ENCODE measurements at places on chromosomes 12 and 14.

- no peak for DNase-seq
These were observed 22.2 kb downstream of the CYP46A1 start for GRCh38 chr14:99706107-99706900.

DNA sequence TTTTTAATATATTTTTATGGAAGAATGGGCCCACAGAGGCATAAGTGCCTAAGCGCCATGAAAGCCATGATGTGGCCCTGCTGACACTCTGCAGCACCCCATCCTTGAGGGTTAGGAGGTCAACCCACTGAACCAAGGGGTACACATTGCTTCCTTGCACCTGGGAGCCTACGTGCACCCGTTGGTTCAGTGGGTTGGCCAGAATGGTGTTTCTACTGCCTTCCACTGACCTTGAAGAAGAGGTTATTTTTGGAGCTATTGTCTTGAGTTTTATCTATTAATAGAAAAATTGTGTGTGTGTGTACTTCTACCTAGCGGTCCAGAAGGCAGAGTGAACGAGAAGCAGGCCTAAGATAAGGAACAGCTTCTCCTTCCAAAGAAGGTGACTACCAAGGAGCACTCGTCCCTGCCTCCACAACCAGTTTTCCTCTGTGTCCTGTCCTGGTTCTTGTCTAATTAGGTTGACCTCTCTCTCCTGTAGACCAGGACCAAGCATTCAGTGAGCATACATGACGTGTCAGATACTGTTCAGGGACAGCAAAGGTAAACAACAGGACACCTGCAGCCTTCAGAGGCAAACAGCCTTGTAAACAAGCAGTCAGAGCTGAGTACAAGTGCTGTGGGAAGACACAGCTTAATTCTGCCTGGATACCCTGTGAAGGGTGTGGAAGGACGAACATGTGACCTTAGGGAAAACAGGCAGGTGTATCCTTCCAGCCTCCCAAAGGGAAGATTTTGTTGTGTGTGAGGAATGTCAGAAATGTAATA is 30.4 kb upstream of the PLEK2 start:
- DNase-seq = no peak

GRCh38 chr12:102763471-102763870 is 153.6 kb downstream of the PAH start:
- DNase-seq = no peak

- no peak for DNase-seq
These were observed 201.1 kb upstream of the RGS6 start for GRCh38 chr14:71731096-71731495.

GRCh38 chr14:40123816-40124215 is 691.6 kb upstream of the FBXO33 start:
- DNase-seq = no peak

GRCh38 chr12:4579305-4580102 is 17.5 kb downstream of the DYRK4 start:
- DNase-seq = peak; percentile 6

DNA sequence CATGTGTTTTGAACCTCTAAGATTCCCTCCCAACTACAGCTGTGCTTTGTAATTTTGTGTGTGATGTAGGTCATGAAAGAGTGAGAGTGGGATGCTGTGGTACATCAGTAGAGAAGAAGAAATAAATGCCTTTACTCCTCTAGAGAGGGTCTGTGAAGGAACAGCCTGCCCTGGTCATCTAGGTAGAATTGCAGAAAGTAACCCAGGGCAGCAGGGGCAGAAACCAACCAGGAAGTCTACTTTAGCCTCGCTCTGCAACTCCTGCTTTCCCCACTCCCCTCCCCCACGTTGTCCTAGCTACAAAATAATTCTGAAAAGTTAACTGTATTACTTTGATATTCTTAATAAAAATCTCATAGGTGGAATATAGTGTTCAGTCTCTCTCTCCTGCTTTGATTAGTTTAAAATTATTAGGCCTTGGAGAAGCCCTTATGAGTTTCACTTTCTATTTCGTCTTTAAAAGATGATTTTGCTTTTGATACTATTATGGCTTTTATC is 7.5 kb downstream of the TBK1 start:
- no peak for DNase-seq

- no peak for DNase-seq
These were observed 5.6 kb upstream of the OR6C76 start for GRCh38 chr12:55420307-55420962.

- DNase-seq = no peak
These were observed 7.9 kb downstream of the TAS2R13 start for GRCh38 chr12:10901427-10901826.

DNA sequence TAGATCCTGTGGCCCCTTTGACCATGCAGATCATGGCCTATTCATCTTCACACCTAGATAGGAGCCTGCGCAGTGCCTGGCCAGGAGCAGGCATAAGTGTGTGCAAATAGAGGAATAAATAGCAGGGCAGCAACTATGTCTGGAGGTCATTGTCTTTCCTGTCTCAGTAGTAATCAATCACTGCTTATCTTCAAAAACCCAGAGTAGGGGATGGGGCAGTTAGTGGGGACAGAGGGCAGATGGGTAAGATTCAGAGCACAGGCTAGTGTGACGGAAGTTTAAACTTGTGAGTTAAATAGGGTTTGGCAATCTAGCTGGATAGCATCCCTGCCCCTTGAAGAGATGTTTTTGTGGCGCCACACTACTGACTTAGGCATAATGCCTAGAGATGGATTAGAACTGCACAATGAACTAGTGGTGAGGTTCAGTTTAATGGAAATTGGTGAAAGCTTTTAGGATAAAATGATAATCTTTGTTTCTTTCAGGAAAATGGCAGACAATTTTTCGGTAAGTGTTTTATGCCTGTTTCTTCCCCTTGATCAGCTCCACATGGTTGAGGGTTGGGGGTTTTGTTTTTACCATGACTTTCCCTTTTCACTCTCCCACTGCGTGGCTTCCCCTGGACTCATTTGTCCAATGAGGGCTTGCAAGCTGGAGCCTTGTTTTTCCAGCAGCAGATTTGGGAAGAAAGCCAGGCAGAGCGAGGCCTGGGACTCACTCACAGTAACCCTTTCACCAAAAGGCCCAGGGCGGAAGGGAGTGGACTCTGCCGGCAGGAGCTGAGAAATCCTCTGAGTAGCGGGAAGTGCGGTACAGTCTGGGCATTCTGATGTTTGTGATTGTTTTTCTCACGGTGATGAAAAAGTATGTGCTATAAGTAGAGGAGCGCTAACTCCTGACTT is 8.1 kb downstream of the LGALS3 start:
- no peak for DNase-seq

DNA sequence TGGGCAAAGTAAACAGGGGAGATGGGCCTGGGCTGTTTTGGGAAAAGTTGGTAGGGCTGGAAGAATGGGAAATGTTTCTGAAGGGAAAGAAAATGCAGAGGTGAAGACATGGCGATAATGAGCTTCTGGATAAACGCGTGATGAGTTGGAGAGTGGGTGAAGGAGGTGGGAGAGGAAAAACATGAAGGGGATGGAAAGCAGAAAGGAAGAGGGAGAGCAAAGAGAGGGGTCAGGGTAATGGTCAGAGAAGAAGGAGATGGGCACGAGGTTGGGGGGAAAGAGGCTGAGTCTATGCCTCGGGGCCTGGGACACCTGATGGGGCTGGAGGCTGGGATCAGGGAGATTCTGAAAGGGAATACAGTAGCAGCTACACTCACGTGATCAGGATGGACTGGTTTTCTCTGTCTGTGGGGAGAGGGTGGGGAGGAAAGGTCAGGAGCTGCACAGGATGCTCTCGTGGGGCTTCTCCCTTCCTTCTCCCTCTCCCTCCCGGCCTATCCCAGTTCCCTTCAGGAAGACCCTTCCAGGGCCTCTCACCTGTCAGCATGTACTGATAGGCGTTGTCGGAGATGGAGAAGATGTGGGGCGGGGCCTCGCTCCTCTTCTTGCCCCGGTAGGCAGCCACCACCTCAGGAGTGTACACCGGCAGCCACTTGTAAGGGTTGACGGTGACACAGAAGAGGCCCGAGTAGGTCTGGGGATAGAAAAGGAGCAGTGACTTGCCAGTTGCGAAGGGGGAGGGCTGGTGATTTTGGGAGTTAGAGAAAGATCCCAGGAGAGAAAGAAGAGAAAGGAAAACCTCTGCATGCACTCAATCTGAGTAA is 3.1 kb downstream of the MYH7 start:
- DNase-seq = no peak

GRCh38 chr14:61765225-61765943 is 3.2 kb downstream of the SNAPC1 start:
- DNase-seq = no peak

DNA sequence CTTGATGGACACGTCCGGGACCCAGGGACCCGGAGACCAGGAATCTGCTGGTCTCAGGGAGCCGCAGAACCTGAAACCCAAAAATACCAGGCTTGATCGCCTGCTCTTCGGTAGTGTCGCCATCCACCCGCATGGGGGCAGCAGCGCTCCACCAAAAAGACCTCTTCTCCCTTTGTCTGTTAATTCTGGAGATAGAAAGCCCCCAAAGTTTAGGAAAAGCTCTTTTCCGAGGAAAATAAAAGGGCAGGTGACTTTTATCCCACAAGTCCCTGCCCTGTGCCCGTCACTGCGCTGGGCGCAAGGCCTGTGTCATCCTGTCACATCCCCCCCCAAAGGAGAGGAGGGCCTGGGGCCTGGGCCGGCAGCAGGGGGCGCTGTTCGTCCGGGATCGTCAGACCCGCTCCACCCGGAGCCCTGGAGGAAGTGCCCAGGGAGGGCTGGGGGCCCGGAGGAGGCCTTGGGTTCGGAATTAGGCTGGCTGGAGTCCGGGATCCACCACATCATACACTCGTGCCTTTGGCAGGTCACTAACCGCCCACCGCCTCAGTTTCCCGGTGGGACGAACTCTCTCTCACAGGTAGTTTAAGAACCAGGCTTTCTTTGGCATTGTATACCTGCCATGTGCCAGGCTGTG is 31.9 kb downstream of the DAD1 start:
- peak; percentile 77 for DNase-seq

DNA sequence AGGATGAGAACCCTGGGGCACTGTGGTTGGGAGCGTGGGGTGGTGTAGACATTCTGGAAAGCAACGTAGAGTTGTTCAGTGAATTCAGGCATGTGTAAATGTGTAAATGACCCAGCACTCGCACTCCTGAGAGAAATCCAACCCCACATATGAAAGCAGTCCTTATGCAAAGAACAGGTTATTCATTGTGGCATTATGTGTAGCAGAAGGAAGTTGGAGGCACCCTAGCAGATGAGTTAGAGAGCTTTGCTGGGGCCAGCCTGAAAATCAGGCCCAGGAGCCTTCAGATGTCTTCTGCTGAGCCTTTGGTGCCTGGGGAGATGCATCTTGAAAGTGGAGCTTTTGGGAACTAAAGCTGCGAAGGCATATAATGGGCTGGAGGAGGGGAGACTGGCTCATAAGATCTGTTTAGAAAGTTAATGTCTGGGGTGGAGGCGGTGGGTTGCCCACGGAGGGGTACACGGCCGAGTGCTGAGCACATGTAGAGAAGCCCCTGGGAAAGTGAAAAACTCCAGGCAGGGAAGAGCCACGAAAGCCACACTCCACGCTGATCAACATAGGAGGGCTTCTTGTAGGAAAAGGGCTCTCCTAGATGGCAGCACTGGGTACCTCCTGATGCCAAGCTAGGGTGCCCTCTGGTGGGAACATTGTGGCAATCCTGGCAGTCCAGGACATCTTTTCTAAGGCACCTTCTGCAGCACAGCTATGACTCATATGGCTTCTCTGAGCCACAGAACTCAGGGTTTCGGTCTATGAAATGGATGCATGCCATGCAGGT is 6.0 kb upstream of the KRT83 start:
- peak; percentile 97 for DNase-seq

- DNase-seq = no peak
These were observed 782.5 kb downstream of the C12orf50 start for GRCh38 chr12:87246726-87247125.

GRCh38 chr14:61475316-61475715 is 153.9 kb downstream of the PRKCH start:
- DNase-seq = peak; percentile 80

GRCh38 chr14:37437490-37437889 is 157.6 kb downstream of the FOXA1 start:
- no peak for DNase-seq

- no peak for DNase-seq
These were observed 83.4 kb downstream of the GTF2A1 start for GRCh38 chr14:81137316-81137715.

DNA sequence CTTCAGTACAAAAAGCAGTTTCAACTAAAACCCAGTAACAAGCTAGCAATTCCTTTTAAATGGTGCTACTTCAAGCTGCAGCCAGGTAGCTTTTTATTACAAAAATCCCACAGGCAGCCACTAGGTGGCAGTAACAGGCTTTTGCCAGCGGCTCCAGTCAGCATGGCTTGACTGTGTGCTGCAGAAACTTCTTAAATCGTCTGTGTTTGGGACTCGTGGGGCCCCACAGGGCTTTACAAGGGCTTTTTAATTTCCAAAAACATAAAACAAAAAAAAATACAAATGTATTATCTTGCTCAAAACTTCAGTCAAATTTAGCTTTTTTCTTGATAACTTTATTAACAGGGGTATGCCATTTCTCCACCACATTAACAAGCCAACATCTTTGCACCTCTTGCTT is 3.6 kb upstream of the CLEC4E start:
- peak; percentile 36 for DNase-seq

DNA sequence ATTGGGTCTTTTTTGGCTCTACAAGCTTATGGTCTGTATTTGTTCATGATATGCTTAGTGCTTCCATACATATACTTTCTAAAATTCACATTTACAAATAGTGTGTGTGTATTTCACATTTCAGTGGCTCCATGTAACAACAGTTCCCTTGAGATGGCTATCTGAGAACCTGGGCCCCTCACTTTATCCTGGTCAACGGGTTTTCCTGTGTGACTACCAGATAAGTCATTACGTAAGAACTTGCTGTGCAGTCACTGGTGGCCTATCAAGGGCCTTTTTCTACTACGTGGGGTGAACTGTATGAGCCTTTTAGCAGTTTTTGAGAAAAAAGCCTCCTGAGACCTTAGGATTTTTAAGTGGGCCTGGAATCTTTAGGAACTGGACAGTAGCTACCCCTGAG is 454.1 kb downstream of the PCNX1 start:
- DNase-seq = no peak

DNA sequence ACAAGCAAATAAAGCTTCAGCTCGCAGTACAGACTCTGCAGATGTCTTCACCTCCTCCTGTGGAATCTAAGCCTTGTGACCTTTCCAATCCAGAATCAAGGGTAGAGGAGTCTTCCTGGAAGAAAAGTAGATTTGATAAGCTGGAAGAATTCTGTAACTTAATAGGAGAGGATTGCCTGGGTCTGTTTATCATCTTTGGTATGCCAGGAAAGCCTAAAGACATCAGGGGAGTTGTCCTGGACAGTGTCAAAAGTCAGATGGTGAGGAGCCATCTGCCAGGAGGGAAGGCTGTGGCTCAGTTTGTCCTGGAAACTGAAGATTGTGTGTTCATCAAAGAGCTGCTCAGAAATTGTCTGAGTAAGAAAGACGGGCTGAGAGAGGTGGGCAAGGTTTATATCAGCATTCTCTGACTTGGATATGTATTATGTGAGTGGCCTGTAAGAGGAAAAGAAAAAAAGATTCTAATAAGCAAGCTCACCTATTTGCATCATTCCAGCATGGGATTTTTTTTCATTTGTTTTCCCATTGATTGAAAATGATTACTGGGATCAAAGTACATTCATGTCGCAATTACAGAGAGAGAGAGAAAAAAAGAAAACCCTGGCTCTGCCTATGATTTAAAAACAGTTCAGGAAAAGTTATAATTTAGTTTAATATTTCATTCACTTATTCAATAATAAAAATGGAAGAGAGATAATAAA is 767 bp downstream of the REP15 start:
- DNase-seq = no peak

GRCh38 chr12:93819050-93819491 is 141.9 kb downstream of the CRADD start:
- no peak for DNase-seq

- no peak for DNase-seq
These were observed 9.1 kb downstream of the FAM222A start for GRCh38 chr12:109722721-109723094.

GRCh38 chr14:65377576-65377975 is 35.0 kb upstream of the FUT8 start:
- DNase-seq = no peak

Data from NCI-H460 (cell line).